Cerebellar cortex (tissue), 1 donor: ENCODE measurements at places on chromosomes 1 and 21.

DNA sequence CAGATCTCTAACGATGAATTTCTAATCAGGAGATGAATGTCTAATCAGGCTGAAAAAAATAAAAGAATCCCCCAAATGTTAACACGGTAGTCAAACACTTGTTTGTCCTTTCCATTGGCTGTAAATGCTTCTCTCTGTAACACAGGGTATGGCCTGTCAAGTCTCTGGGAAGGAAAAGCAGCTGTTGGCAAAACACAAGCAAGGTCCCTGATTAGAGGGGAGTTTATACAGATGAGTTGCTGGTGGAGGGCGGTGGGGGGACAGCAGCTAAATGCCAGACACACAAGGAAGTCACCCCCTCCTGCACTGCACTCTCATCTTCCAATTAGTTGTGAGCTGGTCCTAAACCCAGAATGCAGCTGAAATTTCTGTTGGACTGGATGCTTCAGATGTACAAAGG lies 51.0 kb downstream of the PGBD5 start:
- no peak for DNase-seq

DNA sequence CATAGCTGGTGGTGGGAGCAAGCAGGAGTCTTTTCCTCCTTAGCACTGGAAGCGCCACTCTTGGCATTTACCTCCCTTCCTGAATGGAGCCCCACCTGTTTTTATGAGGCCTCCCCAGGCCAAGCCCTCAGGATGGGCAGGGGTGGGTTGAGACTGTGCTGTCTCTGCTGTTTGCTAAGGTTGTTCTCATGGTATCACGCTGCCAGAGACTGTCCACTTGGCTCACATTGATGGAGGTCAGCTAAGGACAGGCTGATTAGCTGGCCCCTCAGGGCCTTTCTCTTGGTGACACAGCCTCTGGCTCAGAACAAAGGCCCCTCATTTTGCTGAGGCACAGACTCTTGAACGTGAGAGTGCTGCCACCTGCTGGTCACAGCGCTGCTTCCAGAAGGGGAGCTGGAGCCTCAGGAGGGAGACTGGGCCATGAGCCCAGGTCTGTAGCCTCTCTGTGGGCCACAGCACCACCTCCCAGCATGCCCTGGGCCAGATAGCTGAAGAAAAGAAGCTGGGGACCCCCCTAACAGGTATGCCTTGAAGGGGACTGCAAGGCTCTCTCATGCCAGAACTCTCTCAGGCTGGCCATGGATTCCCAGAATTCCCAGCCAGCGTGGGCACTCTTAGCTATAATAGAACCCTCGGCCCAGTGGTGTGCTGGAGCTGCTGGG lies 85.6 kb downstream of the CD58 start:
- peak; percentile 87 for DNase-seq

- DNase-seq: no peak
Measured at GRCh38 chr21:30984889-30985288, 53.4 kb downstream of the KRTAP19-8 start.

GRCh38 chr1:16209847-16210407 lies 2.5 kb downstream of the ARHGEF19 start:
- DNase-seq: no peak

GRCh38 chr1:21292984-21293536 lies 2.8 kb upstream of the ECE1 start:
- no peak for DNase-seq

GRCh38 chr1:39632682-39633417 lies 6.6 kb downstream of the HEYL start:
- DNase-seq: no peak

DNA sequence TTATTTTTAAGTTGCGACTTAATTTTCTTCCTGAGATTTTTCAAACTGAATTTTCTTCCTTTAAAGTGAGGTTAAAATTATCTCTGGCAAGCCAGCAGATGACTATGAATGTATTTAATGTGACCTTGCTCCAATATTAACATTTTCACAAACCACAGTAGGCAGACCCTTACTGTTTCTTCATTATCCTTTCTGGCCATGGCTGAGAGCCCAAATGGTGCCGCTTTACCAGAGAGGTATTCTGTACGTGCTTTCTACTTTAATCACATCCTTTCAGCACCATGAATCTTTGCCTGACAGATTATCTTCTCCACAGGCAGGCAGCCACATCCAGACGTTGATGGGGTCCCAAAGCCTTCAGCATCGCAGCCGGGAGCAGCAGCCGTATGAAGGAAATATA lies 129.6 kb downstream of the LRRC40 start:
- no peak for DNase-seq

- no peak for DNase-seq
Measured at GRCh38 chr1:112402682-112403643, 6.9 kb downstream of the CTTNBP2NL start.

- no peak for DNase-seq
Measured at GRCh38 chr21:33395891-33396331, 7.3 kb upstream of the IFNGR2 start.

GRCh38 chr1:27602462-27603308 lies 1.3 kb downstream of the AHDC1 start:
- no peak for DNase-seq

DNA sequence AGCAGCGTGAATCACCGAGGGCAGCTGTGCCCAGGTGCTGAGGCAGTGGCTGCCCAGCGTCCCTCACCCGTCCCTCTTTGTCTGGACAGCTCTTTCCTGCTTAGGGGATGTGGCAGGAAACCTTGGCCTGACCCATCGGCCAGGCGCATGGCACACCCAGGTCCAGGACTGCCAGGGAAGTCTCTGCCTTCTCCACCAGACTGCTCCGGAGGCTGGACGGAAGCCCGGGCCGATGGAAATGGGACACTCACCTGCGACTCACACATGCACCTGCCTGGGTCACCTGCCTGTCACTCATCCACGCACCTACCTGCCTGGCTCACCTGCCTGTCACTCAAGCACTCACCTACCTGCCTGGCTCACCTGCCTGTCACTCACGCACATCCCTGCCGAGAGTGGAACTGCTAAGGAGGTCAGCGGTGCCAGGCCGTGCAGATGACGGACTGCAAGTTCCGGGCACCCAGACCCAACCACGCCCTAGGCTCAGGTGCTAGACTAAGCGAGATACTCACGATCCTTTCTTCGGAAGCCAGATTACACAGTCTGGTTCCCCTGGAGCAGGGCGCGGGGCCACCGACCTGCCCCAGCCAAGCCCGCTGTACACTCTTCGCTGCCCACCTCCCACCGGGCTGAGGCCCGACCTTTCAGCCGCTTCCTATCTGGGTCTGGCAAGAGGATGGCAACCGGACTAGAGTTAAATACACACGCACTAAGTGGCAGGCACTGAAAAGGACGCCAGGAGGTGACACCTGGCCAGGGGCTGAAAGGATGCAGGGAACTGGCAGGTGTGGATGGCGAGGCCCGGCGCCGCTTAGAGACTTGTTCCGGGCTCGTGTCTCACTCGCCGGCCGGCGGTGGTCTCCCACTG lies 1.1 kb downstream of the UBE2J2 start:
- DNase-seq: no peak

GRCh38 chr1:46673749-46674182 lies 2.1 kb downstream of the TEX38 start:
- DNase-seq: no peak

- no peak for DNase-seq
Measured at GRCh38 chr1:107574044-107574443, 390.9 kb downstream of the VAV3 start.

DNA sequence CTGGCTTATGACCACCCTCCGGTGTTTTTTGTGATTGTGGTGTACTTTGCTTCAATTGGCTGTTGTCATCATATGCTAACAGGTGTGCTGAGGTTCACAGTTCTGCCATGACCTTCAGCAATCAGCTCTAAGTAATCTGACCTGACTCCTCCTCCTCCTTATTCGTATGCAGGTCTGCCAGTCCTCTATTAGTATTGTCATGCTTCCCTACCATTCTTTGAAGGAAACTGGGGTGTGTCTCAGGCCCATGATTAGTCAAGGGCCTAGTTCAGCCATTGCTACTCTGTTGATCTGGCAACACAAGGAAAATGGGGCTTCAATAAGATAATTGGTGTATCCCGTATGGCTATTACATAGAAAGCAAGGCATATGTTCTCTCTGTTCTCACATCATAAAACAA lies 332.3 kb upstream of the DPYD start:
- no peak for DNase-seq

DNA sequence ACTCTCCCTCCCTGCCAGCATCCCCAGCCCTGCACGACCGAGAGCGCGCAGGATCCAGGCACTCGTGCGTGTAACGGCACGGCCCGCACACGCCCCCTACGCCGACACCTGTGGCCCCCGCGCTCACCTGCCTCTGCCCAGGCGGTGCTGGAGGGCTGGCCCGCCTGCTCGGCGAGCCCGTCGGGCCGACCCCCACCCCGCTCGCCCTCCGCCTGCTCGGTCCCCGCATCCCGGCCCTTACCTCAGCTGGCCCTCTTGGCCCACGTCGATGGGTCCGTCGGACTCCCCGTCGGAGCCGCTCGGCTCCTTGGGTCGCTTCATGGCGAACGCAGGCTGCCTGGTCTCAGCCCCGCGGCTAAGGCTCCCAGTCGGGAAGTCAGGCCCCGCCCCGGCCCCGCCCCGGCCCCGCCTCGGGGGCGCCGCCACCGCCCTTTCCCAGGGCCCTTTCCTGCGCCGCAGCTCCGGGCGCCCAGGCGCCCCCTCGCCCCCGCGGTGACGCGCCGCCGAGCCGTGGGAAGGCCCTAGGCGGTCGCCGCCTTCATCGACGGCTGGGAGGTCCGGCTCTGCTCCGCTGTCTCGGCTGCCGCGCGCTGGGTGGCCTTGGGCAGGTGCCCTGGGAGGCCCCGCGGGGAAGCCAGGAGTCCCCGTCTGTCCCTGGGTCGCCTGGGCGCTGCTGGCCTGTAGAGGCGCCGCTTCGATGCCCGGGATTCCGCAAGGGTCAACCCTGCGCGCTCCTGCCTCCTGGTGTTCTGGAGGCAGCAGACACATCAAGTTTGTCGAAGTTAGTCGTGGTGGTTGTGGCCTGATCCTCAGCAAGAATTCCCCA lies at the start of gene HEYL:
Gene HEYL (minus strand): TSS at position 339 of the 826 bp plus-strand sequence. CDS start 18 bp downstream, at position 321.
- DNase-seq: no peak

DNA sequence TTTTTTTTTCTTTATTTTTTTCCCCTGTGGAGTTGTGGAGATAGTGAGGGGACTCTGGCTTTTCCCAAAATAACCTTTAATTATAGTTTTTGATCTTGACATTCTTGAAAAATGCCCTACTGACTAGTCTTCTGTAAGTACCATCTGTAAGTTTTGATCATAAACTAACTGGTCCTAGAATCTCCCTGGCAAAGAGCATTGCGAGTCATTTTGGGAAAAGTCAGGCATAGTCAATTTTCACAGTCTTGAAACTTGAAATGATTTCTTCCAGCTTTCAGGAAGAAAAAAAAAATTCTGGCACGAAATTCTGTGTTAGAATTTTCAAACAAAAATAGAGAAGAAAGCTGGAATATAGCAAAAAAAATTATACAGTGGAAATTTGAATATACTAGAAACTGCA lies 181.2 kb upstream of the SNX7 start:
- no peak for DNase-seq

GRCh38 chr1:117284399-117285215 lies 73.9 kb upstream of the VTCN1 start:
- peak; percentile 67 for DNase-seq

- DNase-seq: no peak
Measured at GRCh38 chr1:85365851-85366250, 89.4 kb upstream of the BCL10 start.

DNA sequence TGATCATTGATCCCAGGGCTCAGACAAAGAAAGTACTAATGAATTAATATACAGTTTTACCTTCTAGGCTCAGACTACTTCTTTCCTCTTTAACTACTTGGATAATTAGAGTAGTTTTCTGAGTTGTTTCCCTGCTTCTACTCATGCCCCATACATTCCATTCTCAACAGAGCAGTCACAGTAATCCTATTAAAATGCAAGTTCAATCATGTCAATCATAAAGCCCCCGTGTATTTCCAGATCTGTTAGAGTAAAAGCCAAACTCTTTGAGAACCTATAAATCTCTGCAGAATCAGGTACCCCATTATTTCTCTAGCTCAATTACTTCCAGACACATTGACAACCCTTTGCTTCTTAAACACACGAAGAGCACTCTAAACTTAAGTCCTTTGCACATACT lies 242.1 kb upstream of the PRMT6 start:
- peak; percentile 80 for DNase-seq

GRCh38 chr21:41647806-41648561 lies 118.9 kb downstream of the RIPK4 start:
- DNase-seq: no peak
